CD4-positive, alpha-beta T cell treated with Interleukin-6 for 4 hours (primary cell): ENCODE measurements at places on chromosomes 13 and 19.

DNA sequence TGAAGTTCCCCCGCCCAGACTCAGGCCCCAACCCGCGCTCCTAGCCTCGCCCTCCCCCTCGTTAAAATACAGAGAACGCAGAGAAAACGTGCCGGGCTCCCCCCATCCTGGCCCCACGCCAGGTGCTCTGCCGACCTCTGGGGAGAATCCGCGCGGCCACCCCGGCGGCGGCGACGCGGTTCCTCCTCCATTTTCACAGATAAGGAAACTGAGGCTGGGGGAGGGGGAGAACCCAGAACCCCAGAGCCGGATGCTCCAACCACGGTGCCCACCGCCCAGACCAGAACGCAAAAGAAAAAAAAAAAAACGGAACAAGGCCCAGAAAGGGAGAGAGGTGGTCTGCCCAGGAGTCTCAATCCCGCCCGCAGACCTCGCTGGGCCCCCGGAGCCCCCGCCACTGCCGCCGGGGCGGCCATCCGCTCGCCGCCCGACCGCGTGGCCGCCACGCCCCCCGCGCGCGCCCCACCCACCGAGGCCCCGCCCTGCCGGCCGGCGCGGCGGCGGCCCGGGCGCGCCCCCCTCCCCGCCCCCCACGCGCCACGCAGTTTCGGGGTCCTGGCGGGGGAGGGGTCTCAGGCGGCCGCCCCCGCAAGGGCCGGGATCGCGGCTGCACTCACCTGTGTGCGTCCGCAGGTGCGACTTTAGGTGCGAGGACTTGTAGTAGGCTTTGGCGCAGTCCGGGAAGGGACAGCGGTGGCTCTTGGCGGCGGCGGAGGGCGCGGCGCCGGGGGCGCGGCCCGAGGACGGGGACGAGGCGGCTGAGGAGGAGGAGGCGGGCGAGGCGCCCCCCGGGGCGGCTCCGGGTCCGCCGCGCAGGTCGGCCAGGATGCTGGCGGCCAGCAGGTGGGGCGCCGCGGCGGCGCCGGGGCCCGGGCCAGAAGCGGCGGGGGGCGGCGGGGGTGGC is 703 bp downstream of the KLF16 start:
- DNase-seq = peak; percentile 63

GRCh38 chr13:96817336-96817941 is 176.8 kb downstream of the OXGR1 start:
- DNase-seq = no peak

DNA sequence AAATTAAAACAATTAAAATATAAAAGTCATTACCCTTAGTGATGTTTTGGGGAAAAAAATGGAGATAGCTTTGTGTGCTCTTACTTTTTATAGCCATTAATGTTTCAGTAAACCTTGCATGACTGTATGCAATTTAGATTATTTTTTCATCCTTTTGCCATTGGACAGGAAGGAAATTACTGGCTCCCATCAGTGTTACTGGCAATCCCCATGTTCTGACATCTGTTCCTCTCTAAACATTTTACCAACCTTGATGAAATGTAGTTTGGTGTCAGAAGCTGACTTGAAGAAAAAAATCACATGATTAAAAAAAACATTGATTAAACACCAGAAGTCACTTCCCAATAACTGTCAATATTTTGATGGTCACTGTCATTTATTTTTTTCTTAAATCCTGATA is 52.3 kb upstream of the ZNF536 start:
- no peak for DNase-seq

- DNase-seq = no peak
Measured at GRCh38 chr13:99995104-99995588, 13.6 kb downstream of the ZIC2 start.
